ENCODE measurements at places on chromosomes 6 and 20. TPM values are rescaled to one million over a fixed set of nuclear protein-coding genes. Genes with fewer than 3 reads are reported as not detected.

DNA sequence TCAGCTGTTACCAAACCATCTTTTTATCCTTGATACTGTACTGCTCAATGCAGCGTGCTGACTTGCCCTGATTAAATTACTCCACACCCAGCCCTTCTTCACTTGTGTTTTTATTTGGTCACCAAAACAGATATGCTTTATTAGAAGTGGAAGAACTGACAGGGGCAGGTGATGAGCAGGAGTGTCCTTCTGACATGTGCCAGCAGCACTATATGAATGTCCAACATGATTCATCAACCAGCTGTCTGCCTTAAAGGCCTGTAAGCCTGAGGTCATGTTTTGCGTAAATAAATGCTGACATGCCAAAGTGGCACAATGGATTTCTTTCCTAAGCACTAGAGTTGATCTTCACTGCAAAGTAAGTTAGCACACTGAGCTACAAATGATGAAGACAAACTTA, 15.4 kb downstream of the POPDC3 start:
- peaks cover 39% of the 10 kb centered on the region for H3K4me1 ChIP-seq
- peak; percentile 24 for DNase-seq
- no peaks in the 10 kb centered on the region for H3K27me3 ChIP-seq
- H3K36me3 ChIP-seq = no peaks in the 10 kb centered on the region
- no peak overlapping the region for H3K27ac ChIP-seq
- no peak overlapping the region for H3K4me3 ChIP-seq

ZNF341 gene
- 3.8 TPM for total RNA-seq

EPPIN gene
- total RNA-seq = not detected

DNA sequence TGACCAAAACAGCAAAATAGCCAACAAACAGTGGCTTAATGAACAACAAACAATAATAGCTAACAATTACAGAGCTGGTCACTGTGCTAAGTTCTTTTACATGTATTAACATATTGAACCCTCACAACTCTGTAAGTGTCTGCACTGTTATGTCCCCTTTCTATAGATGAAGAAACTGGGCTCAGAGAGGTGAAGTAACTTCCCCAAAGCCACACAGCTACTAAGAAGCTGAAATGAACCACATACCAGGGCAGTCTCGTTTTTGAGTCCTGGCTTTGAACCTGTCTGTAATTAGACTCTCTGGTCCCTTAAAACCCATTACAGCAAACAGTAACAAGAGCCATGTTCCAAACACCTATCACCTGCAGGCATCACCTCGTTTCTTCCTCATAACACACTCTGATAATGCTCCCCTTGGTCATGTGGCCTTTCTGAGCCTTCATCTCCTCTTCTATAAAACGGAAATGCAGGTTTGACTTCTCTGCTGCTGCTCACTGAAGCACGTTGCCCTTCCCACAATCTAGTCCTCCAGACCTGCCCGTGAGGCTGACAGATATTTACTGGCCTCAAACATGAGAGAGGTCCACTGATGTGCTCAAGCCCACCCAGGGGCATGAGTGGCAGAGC, 23.3 kb downstream of the KCNK15 start:
- H3K27me3 ChIP-seq = peaks cover 28% of the 10 kb centered on the region
- no peaks in the 10 kb centered on the region for H3K36me3 ChIP-seq
- DNase-seq = no peak
- H3K4me1 ChIP-seq = peaks cover 6% of the 10 kb centered on the region

DNA sequence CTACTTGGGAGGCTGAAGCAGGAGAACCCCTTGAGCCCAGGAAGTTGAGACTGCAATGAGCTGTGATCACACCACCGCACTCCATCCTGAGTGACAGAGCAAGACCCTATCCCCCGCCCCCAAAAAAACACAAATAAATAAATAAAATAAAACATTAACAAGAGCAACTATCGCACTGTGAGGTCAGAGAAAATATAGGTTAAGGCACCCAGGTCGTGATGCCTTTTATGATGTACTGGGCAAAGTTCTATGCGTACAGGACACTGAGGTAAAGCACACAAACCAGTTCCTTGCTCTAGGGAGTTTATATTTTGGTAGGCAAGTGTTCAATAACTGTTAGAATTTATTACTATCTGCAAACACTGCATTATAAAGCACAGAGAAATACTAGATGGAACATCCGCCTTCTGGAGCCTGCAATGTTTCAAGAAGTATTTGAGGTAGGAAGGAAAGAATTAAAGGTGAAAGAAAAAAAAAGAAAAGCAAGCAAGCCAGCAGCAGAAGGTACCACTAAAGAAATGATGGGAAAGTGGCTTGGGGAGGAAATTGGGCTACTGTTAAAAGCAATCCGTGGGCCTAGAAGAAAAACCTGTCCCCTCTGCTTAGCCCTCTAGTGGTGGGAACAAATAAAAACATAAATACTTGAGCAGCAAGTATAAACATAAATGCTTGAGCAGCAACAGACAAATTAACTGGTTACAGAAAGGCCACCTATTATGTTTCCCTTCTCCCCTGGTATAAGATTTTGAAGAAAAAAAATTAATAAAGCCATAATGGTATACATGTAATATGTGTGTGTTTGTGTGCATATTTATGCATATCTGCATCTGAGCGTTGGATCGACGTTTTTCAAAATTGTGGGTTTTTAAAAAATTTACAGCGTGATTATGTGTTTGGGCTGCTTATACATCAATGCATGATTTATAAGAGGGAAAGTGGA, 128.0 kb downstream of the PHACTR1 start:
- H3K4me3 ChIP-seq = no peak overlapping the region
- H3K36me3 ChIP-seq = no peaks in the 10 kb centered on the region
- DNase-seq = peak; percentile 32
- H3K4me1 ChIP-seq = peaks cover 8% of the 10 kb centered on the region

VIP gene
- not detected for total RNA-seq

Data from HFFc6 (cell line).